ENCODE measurements at places on chromosomes 7 and 10.

- DNase-seq, result no peak
These were observed 282.9 kb downstream of the ADARB2 start for GRCh38 chr10:1454428-1454827.

GRCh38 chr7:604001-604883 lies 84.6 kb upstream of the PDGFA start:
- DNase-seq, result peak; percentile 95

- no peak for DNase-seq
These were observed 5.7 kb downstream of the GLRX3 start for GRCh38 chr10:130141878-130142277.

- no peak for DNase-seq
These were observed 43.2 kb upstream of the CFAP46 start for GRCh38 chr10:132985546-132985900.

- DNase-seq, result no peak
These were observed 270.4 kb downstream of the HGF start for GRCh38 chr7:81499262-81500116.

DNA sequence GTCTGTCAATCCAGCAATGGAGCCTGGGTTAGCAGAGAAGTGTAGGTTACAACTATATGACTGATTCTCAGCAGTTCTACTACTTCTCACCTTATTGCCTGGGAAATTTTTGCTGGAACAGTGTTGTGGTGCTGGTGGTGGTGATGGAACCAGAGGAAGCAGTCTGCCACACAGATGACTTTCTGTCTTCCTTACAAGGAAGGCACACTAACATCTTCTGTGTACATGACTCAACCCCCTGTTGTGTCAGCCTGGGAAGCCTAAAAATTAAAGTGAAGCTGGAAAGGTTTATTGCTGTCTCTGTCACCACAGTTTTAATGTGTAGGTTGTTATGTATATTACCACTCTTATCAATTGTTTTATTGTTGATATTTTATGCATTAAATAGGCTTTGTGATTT lies 40.3 kb downstream of the ANKRD7 start:
- DNase-seq, result no peak

DNA sequence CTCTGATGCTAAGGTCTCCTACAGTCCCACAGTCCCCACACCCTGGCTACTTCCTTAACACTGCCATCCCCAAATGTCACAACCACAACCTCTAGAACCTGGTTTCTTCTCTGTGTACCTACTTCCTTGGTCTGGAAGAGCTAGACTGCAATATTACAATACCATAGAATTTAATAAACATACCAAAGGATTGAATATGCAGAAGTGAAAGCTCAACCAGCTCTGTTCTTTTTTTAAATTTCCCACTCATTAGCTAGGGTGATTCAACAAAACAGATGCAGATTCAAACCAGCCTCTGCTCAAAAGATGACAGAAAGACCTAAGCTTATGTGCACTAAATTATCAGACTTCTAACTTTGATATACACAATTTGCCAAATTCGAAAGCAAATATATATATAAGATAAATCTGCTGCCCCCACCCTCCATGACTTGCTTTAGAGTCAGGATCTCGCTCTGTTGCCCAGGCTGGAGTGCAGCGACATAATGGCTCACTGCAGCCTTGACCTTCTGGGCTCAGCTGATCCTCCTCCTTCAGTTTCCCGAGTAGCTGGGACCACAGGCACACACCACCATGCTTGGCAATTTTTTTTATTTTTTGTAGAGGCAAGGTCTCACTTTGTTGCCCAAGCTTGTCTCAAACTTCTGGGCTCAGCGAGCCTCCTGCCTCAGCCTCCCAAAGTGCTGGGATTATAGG lies 212.6 kb downstream of the CHCHD3 start:
- no peak for DNase-seq

GRCh38 chr10:56537984-56538383 lies 176.9 kb upstream of the ZWINT start:
- no peak for DNase-seq

DNA sequence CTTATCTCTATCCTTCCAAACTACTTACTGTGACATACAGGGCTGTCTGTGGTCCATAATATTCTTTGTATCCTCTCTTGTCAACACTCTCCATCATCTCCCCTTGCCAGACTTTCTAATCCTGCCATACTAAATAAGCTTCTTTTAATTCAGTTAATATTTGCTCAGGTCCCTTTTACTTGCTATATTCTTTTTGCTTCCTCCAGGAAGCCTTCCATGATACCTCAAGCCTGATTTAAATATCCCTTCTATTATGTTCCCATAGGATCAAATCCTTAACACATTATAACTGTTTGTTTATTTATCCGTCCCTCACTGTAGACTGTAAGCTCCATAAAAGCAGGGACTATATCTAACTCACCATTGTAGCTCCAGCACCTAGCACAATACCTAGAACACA lies 7.2 kb upstream of the PPP3CB start:
- DNase-seq, result no peak

DNA sequence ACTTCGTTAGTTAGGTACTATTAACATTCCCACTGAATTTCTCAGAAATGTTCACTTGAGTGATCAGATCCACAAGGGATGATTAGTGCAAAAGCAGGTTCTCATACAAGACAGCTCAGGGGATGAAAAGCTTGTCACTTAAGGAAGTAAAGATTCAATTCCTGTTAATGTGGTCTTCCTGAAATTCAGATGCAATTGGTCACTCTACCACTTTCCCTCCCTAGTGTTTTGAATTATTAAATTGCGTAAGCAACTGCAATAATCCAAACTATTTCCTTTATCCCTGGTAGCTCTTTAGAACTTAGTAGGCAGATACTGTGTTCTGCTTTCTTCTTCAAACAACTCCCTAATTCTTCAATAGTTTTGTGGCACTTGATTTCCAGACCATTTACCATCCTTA lies 121.4 kb downstream of the MAGI2 start:
- DNase-seq, result no peak

- no peak for DNase-seq
These were observed 63.9 kb upstream of the ECHDC3 start for GRCh38 chr10:11678074-11678793.

GRCh38 chr7:116984917-116985316 lies 31.6 kb downstream of the ST7 start:
- DNase-seq, result peak; percentile 50

- DNase-seq, result no peak
These were observed 5.3 kb downstream of the PSAP start for GRCh38 chr10:71845410-71846405.

GRCh38 chr10:47362199-47362598 lies 14.0 kb downstream of the RBP3 start:
- DNase-seq, result no peak

DNA sequence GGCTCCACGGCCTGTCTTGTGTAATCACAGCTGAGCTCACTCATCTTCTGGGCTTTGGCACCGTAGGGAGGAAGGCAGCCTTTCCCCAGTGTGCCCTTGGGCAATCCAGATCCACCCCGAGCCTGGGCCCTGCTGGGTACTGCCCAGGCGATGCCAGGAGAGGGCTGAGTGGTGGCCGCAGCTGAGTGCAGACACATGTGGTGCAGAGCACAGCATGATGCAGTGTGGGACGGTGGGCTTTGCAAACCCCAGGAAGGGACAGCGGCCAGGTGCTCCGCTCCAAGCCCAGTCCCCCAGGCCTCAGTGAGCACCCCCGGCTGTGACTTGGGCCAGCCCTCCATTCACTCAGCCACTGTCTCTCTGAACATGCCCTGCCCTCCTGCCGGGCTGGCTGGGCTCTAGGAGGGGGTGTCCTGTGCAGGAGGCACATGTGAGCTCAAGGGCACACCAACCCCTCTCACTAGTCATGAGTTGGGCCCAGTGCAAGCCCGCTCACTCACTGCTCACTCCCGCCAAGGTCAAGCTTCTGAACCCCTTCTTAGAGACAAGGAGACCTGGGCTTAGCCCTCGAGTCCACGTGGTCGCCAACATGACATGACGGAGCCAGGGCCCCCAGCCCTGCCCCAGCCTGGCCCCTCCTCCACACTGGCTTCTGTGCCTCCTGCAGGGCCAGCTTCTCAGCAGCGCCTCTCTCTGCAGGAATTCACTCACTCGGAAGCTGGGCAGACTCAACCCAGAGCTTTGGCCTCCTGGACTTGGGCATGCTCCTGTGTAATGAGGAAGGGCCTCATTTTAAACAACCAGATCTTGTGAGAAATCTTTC lies 77.5 kb upstream of the INSIG1 start:
- DNase-seq, result no peak

GRCh38 chr10:70478191-70479164 lies at the start of gene PALD1:
PALD1 (plus strand) TSS chr10:70478767; CDS start chr10:70525952, 47,185 bp downstream.
- peak; percentile 20 for DNase-seq

DNA sequence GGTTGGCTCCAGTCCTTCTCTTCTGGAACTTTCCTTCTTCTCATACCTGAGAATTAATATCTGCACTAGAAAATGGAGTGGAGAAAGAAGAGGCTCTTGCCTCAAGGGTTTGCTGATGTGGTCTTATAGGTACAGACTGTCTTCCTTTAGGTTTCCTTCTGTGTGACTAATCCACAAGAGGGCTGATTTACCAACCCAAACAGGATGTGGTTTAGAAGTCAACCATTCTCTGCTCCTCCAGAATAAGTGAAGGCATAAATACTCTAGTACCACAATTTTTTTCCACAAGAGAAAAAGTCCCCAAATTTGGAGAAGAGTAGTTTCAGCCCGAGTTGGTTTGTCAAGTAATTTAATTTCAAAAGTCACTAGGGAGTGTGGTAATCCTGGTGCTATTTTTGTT lies 85.8 kb downstream of the NRP1 start:
- peak; percentile 67 for DNase-seq

GRCh38 chr7:13174991-13175390 lies 487.6 kb downstream of the ARL4A start:
- no peak for DNase-seq

DNA sequence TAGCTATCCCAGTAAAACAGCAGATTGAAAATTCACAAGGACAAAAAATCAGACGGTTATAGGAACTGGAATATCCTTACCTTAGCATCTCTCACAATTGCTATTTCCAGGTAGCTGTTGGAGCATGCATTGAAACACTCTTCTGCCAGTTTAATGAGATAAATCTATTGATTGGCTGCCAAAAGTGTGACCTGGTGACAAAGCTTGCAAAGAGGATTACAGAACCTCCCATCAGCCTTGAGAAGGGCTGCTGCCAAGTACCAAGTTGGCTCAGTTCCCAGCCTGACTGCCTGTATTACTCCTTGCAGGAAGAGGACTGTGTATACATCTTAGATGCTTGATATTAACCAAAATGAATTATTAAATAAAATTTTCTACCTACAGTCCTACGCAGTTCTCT lies 5.1 kb downstream of the PRLHR start:
- no peak for DNase-seq

DNA sequence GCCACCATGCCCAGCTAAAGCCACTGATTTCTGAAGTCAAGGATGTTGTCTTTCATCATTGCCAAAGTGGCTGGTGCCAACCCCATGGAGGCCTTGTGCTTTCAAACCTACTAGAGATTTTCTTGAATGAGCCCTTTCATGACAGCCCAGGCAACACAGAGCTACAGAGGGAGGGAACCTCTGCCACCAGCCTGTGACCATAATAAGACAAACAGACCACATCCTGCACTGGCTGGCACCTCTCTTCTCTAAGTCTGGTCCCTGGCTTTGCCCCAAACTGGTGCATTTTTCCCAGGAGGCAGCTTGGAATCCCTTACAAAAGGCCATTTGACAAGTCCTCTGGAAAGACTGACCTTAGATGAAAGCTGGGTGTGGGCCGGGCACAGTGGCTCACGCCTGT lies 348.8 kb downstream of the GALNT17 start:
- DNase-seq, result no peak

GRCh38 chr10:3281941-3282673 lies 109.5 kb upstream of the PITRM1 start:
- DNase-seq, result no peak

DNA sequence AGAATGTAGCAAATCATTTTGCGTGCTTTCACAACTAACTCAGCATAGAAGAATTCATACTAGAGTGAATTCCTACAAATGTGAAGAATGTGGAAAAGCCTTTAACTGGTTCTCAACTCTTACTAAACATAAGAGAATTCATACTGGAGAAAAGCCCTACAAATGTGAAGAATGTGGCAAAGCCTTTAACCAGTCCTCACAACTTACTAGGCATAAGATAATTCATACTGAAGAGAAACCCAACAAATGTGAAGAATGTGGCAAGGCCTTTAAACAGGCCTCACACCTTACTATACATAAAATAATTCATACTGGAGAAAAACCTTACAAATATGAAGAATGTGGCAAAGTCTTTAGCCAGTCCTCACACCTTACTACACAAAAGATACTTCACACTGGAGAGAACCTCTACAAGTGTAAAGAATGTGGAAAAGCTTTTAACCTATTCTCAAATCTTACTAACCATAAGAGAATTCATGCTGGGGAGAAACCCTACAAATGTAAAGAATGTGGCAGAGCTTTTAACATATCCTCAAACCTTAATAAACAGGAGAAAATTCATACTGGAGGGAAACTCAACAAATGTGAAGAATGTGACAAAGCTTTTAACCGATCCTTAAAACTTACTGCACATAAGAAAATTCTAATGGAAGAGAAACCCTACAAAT lies 40.8 kb downstream of the ZNF107 start:
- DNase-seq, result no peak

DNA sequence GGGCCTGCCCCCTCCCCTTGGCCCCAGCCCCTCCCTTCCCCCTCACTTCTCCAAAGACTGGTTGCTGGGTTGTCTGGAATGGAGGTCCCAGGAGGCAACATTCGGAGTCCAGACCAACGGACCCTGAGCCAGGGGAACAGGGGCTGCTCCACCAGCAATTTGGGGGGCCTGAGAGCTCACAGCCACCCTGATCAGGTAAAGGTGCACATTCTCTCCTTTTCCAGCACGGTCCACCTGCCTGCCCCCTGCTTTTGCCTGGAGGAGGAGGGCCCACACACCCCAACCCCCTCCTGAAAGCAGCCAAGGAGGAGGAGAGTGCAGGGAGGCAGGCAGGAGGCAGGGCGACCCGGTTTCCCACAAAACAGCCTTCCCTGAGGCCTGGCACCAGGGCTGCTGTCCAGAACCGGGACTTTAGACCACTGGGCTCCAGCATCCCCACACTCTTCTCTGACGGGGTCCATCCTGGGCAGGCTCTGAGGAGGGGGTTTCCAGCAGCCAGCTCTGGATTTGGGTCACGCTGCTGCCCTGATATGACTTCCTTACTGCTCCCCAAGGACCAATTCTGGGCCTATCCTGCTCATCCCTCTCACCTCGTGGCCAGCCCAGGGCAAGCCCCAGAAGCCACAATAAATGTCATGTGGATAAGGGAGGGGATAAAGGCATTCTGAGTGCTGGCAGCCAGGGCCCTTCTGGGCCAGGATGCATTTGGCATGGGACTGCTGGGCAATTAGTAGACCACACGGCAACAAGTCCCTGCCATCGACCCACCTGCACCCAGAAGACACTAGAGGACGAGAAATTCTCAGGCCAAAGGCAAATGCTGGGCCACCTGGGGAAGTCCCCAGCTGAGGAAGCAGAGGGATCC lies 1.1 kb upstream of the CAMK2B start:
- DNase-seq, result no peak

DNA sequence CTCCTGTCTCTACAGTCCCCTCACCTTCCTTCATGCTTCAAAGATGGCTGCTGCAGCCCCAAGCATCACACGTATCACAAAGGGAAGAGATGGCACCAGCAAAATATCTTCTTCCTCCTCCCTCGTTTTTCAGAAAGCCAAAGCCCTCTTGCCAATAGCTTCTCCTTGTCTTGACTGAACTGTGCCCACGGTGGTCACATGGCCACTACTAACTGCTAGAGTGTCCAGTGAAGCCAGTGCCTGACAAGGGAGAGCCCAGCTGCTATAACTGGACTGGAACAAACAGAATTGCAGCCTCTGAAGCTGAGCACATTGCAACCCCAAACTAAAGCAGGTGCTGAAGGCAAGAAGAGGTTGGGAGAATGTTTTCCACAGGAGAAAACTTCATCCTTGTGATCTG lies 120.8 kb upstream of the RET start:
- DNase-seq, result no peak

GRCh38 chr10:30188101-30188500 lies 128.7 kb upstream of the JCAD start:
- DNase-seq, result no peak
